Sigmoid colon (tissue), 7 donors: ENCODE measurements at places on chromosomes 7 and 10. TPM values are rescaled to one million over a fixed set of nuclear protein-coding genes. Genes with fewer than 3 reads are reported as not detected.

GPR15LG gene
- total RNA-seq = not detected

LIPM gene
- total RNA-seq = not detected

NPY gene
- 6.5 TPM for total RNA-seq

FRMPD2 gene
- not detected for total RNA-seq

SPDYE6 gene
- not detected for total RNA-seq
